ENCODE measurements at places on chromosomes 5 and 9.

- DNase-seq, result no peak
Observed at GRCh38 chr5:5739490-5739945, 317.0 kb downstream of the ICE1 start.

- DNase-seq, result no peak
Observed at GRCh38 chr9:37902131-37902530, 1.8 kb downstream of the SLC25A51 start.

- DNase-seq, result peak; percentile 17
Observed at GRCh38 chr9:78369639-78370219, 72.8 kb downstream of the PSAT1 start.

DNA sequence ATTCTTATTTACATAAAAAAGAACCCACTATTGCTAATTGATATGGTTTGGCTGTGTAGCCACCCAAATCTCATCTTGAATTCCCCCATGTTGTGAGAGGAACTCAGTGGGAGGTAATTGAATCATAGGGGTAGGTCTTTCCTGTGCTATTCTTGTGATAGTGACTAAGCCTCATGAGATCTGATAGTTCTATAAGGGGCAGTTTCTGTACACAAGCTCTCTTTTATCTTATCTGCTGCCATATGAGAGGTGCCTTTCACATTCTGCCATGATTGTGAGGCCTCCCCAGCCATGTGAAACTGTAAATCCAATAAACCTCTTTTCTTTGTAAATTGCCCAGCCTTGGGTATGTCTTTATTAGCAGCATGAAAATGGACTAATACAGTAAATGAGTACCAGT lies 58.2 kb upstream of the PRR16 start:
- DNase-seq, result no peak

DNA sequence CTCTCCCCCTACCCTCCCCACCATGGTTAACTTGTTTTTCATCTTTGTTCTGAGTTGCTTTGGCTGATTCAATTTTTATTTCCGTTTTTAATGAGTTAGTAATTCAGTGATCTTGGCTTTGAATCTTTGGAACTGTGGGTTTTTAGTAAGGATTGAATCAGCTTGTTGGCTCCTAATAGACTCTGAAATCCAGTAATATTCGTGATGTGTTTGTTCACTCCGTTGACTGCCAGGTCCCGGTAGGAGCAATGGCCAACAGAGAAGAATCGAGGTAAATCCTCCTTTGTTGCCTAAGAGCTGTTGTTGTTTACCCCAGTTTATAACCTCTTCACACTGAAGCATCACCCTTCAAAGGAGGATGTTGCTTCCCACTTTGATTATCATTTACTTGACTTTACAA lies 92.7 kb downstream of the PCSK1 start:
- no peak for DNase-seq

DNA sequence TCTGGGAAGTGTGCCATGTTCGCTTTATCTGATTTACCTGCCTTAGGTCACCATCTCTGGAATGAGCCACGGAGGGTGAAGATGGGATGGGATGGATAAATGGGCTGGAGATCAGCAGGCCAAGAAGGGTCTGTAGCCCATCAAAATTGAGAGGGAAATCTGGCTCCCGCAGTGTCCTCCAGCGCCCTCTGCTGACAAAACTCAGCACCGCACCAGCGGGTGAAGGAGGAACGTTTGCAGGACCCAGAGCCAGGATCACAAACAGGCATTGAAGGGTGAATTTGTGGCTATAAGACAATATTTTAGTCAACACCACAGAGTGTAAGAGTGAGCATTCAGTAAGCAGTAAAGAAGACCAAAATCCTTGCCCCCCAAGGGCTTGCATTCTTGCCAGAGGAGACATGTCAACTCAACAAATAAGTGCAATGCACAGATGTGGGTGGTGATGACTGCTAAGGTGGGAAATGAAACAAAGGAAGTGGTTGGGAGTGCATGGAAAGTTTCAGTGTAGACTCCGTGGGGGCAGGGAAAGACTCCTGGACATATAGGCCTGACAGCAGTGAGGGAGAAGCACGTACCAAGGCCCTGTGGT lies 124.4 kb downstream of the TENT4A start:
- no peak for DNase-seq

All from stimulated activated CD8-positive, alpha-beta memory T cell treated with anti-CD3 and anti-CD28 coated beads, Interleukin-7, amount 100 ng/mL, for 24 hours (primary cell).